ENCODE measurements at places on chromosomes 3 and 15.
A peak's percentile ranks its signal among the peaks of the same experiment; 100 is the strongest.

DNA sequence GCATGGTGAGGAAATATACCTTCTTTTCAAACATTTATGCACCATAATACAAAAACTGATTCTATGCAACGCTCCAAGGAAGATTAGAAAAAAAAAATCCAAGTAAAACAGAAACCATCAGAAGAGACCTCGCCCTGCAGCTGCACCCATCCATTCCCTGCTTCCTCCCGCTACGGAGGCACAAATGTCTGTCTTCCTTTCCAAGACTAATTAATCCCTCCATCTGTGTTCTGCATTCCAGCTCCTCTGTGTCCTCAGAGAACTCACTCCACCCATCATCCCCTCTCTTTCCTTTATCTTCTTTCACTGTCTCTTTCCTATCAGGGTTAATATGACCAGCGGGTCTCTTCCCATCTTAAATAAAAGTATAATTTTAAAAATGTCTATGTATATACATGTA lies 196.1 kb downstream of the ADAMTSL3 start:
- DNase-seq: no peak

DNA sequence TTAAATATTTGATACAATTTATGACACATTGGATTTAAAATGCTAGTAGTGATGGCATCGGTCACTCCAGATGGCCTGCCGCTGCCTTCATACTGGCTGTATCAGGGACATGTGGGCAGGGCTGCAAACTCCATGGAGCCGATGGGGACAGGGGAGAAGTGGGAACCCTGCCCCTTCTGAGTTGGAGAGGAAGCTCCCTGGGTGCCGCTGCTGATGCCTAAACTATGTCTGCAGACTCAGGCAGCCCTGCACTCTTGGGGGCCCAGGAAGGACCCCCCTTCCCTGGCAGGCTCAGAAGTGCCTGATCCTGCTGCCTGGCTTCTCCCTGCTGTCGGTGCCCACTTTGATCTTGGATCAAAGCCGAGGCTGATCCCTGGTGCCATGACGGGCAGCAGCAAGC lies 1522.1 kb downstream of the OTOL1 start:
- no peak for DNase-seq

- DNase-seq: no peak
These were observed 101.4 kb upstream of the TRPM1 start for GRCh38 chr15:31202953-31203352.

- no peak for DNase-seq
These were observed 135.2 kb upstream of the SLC6A11 start for GRCh38 chr3:10680796-10681195.

DNA sequence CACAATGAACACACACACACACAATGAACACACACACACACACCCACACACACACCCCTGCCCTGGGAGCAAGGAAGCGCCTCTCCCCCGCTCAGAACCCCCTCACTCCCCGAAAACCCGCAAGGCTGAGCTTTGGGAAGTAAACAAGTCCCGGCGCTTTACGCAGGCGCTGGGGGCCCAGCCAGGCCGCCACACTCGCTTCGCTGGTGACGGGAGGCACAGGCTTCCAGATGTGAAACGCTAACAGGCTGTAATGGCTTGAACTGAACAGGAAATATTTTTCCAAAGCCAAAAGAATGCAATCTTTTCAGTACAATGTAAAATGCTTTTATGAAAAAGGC lies 122.7 kb upstream of the IGF1R start:
- DNase-seq: no peak

DNA sequence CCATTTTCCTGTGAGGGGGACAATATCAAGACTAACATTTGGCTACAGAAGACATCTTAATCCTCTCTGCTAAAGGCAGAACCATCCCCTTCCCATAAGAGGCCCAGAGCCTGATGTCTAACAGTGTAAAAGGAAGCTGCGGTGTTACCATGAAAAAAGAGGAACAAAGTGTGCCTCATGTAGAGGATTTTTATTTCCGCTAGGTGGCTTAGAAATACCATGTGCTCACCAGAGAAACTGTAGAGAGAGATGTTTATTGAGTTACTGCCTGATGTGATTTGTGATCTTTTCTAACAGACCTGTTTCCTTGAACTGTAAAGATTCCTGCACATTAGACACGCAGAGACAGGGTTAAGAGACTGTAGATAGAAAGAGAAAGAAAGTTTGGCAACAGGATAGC lies 22.0 kb downstream of the OR5H15 start:
- DNase-seq: peak; percentile 26

DNA sequence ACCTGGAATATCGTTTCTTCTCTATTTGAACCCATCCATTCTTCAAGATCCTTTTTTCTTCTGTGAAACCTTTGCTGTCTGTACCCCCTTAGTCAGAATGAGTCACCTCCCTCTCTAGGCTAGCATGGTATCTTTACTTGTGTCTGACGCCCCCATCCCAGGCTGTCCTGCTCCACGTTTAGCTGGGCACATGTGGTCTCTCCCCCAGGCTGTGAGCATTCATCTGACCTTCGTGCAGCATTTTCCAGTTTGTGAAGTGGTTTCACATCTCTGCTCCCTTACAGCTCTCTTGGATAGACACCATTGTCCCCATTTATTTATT lies 14.3 kb upstream of the TLE3 start:
- DNase-seq: no peak

- DNase-seq: no peak
These were observed 162.8 kb downstream of the CGGBP1 start for GRCh38 chr3:87895983-87896382.

DNA sequence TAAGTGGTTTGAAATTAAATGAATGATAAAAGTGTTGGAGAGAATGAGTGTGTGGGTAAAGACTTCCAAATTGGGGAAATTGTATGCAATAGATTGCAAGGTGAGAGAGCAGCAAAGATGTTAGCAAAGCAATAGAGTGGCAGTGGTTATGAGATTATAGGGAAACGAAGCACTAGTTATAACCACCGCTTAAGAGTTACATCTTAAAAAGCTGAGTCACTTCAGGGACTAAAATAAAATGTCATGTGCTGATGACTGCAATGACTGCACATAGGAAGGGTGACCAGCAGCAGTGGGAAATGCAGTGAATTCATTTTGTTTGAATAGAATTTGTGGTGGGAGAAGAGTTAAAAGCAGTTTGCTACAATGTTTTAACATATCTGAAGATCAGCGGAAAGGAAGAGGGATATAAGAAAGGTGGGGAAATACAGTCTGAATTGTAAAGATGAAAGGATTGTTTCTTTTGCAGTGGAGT lies 127.3 kb downstream of the RAP2B start:
- no peak for DNase-seq

DNA sequence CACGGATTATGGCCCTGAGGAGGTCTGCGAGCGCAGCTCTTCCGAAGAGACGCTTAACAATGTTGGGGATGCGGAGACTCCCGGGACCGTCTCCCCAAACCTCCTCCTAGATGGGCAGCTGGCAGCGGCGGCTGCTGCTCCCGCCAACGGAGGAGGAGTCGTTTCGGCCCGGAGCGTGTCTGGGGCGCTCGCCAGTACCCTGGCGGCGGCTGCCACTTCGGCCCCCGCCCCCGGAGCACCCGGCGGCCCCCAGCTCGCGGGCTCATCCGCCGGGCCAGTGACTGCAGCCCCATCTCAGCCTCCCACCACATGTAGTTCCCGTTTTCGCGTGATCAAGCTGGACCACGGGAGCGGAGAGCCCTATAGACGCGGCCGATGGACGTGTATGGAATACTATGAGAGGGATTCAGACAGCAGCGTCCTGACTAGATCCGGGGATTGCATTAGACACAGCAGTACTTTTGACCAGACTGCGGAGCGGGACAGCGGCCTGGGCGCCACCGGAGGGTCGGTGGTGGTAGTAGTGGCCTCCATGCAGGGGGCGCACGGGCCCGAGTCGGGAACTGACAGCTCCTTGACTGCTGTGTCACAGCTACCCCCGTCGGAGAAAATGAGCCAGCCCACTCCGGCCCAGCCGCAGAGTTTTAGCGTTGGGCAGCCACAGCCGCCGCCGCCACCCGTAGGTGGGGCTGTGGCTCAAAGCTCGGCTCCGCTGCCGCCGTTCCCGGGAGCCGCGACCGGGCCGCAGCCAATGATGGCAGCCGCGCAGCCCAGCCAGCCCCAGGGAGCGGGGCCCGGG lies 1.6 kb downstream of the TSC22D2 start:
- peak; percentile 57 for DNase-seq

DNA sequence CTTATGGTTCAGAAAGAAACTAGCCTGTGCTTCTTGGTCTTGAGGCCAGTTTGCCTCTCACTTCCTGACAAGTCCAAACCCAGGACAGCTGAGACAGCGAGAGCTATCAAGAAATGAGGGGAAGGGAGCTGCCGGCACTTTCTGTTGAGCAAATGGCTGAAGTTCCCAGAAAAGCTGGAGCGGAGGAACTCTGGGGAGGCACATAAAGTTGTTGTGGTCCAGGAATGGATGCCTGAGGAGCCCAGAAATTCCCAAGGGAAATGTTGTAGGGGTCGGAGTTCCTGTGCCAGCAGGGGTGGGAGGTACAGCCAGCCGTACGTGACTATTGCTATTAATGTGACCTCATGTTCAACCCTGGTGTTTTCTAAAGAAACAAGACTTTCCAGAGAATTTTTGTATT lies 98.8 kb upstream of the TNFAIP8L3 start:
- no peak for DNase-seq

GRCh38 chr3:125017406-125017805 lies 38.4 kb downstream of the HEG1 start:
- DNase-seq: no peak

- no peak for DNase-seq
These were observed 14.4 kb upstream of the TKT start for GRCh38 chr3:53269888-53270880.

DNA sequence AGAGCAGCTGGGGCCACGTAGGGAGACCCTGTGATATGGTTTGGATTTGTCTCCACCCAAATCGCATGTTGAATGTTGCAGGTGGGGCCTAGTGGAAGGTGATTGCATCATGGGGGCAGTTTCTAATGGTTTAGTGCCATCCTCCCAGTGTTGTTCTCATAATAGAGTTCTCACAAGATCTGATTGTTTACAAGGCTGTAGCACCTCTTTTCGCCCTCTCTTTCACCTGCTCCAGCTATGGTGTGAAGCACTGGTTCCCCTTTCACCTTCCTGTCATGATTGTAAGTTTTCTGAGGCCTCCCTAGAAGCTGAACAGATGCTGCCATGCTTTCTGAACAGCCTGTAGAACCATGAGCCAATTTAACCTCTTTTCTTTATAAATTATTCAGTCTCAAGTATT lies 198.9 kb upstream of the CBLB start:
- no peak for DNase-seq

DNA sequence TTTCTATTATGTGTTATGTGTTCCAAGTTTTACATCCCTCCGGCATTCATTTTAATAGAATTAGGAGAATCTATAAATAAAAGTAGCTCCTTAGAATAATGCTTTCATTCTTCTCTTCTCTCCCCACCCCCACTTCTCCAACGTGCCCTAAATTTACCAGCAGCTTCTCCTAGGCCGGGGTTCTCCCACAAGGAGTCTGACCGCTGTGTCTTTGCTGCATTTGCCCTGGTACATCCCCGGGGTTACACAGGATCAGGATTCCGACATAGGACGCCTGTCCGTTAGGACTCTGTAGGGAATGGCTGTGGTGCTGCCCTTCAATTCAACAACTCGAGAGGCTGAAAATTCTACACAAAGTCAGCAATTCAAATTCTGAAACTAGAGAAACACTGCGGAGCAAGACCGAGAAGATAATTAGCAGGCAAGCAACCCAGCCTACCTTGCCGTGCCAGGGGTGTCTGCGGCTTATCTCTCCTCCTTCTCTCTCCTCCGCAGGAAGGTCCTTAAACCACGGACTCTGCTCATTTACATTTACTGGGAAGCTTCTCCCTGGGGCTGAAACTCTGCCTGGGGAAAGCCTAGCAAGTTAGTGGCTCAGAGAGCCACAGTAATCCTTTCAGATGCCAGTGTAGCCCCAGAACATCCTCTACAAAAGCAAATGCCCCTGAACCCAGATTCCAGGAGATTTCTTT lies 18.8 kb downstream of the PCSK6 start:
- no peak for DNase-seq

- DNase-seq: no peak
These were observed 6.6 kb downstream of the PPCDC start for GRCh38 chr15:75030023-75030413.

- DNase-seq: peak; percentile 70
These were observed 265.1 kb downstream of the NFKBIZ start for GRCh38 chr3:102114264-102114979.

- peak; percentile 9 for DNase-seq
These were observed 18.3 kb upstream of the NTRK3 start for GRCh38 chr15:88274553-88275460.

DNA sequence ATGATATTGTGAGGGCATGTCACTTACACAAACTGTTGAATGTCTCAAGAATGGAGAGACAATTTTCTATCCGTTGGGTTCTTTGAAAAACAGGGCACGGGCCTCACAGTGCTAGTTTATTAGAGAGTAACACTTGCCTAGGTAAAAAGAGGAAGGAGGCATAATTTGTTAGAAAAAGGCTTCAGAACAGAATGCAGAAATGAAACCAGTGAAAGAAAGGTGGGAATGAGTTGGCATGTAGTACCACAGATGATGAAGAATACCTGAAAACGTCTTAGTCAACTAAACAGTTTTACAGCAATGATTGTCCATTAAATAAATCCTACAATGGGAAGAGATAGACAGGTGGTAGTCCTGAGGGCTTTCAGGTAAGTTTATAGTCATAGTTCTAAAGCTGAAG lies 1399.7 kb upstream of the CADM2 start:
- DNase-seq: no peak

DNA sequence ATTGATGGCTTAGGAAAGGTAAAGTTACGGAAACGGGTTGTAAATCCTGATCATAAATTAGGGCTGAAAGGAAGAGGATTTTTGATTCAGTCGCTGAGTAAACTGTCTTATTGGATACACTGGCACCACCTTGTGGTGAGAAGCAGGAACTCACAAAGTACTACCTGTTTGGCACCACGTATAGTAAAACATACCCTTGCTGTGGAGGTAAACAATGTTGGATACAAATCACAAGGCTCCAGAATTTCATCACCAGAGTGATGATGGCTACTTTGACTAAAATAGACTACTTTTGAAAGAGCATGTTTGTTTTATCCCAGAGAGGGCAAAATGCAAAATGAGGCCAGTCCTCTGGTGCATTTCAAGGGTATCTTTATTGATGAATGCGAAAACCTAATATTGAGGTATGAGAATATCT lies 216.9 kb downstream of the IGSF11 start:
- peak; percentile 43 for DNase-seq

GRCh38 chr3:85161544-85161943 lies 202.8 kb downstream of the CADM2 start:
- DNase-seq: no peak

DNA sequence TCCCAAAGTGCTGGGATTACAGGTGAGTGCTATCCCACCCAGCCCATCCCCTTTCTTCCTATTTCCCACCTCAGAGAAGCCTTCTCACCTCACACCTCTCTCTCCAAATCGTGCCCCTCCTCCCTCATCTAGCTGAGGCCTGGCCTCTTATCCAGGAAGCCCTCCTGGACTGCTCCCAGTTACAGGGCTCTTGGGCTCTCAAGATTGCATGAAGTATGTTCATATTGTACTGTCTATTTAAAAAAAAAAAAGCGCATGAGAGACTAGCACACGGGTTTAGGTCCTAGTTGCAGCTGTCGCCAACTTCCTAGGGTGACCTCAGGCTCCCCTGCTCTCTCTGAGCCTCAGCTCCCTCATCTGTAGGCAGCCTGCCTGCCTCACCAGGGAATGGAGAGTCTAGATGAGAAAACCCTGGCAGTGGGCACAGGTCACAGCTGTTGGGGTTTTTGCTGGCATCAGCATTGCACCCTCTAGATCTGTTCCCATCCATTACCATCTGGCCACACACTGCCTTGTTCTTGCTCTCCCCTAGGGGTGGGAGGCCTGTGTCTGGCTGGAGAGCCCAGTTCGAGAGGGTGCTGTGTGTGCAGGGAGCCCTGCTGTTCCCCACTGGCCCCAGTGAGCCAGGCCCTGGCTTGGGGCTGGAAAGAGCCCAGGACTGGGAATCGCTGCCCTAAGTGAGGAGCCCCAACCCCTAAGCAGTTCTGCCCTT lies 24.2 kb upstream of the C15orf39 start:
- no peak for DNase-seq

Data from CD4-positive, alpha-beta memory T cell (primary cell).